ENCODE measurements at places on chromosomes 11 and 22. TPM values are rescaled to one million over a fixed set of nuclear protein-coding genes. Genes with fewer than 3 reads are reported as not detected.
A peak's percentile ranks its signal among the peaks of the same experiment; 100 is the strongest.

- DNase-seq = no peak
Measured at GRCh38 chr11:77710358-77710757, 72.8 kb upstream of the CLNS1A start.

Gene ACTN3
- total RNA-seq = not detected

Gene RIMBP3C
- total RNA-seq = 0.28 TPM

DNA sequence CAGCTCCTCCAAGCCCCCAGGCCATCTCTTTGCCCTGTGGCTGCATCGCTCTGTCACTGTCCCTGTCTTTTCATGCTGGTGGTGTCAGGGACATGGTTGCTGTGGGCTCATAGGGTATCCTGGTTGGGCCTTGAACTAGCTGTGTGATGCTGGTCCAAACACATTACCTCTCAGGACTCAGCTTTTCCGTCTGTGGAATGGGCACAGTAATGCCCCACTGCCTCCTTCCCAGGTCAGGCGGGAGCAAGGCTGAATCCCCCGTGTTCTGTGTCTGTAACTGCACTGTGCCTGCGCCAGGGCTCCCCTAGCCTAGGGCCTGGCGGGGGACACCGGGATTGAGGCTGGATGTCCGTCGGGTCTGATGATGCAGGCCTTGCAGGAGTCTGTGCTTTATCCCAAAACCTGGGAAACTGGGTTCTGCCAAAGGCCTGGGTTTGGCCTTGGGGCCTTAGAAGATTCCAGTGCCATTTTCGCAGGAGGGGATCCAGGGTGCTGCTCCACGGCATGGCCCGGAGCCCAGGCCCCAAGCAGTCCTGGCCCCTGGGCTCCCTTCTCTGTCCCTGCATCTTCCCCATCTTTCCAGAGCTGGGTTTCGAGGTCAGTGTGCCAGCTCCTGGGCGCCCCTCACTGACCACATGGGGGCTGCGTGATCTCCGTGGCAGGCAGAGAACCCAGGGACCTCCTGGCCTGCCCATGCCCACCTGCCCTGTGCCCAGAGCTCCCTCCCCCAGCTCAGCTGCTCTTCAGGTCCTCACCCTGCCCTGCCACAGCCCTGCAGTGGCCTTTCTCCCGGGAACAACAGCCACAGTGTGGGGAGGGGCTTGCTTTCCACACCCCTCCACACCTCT lies 32.7 kb upstream of the CELSR1 start:
- DNase-seq = no peak

- no peak for DNase-seq
Measured at GRCh38 chr11:91136631-91137030, 913.8 kb upstream of the CHORDC1 start.

Gene JHY
- total RNA-seq = 1.9 TPM

DNA sequence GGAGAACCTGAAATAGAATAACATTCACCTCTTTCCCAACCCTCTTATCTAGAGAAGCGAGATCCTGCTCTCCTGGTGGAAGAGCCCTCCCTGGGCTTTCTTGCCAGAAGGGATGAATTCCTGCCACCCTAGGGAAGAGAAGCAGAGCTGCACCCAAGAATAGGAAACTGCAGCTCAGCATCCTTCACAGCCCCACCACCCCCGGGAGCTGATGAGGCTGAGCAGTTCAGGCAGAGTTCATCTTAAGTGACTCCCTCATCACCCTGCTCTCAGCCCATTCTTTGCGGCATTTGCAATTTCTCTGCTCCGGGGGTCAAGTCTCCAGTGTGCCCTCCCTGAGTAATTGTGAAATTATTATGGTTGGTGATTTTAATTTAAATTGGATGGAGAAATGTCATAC lies 514.9 kb downstream of the BUD13 start:
- DNase-seq = no peak

DNA sequence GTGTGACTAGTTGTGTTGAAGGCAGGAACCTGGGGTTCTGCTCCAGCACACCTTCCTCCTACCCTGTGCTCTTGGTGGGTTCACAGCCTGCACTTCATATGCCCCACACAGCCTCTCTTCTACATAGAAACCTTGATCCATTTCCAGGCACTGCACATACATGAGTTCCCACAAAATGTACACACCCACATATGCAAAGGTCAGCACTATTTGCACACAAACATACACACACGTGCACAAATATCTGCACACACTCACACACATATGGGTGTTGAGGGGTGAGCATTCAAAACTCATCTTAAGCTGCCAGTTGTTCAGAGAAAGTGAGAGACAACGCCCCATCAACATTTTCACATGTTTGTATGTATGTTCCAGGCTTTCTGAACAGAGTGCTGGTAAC lies 201.0 kb downstream of the BARX2 start:
- DNase-seq = no peak

Gene UBQLN3
- total RNA-seq = not detected

Gene STK33
- total RNA-seq = 1.2 TPM

- no peak for DNase-seq
Measured at GRCh38 chr11:73244589-73245240, 26.6 kb downstream of the P2RY2 start.

- peak; percentile 28 for DNase-seq
Measured at GRCh38 chr22:49965091-49966040, 4.8 kb downstream of the PIM3 start.

Gene KCNQ1
- 56.8 TPM for total RNA-seq

Gene FDXACB1
- 1.9 TPM for total RNA-seq

DNA sequence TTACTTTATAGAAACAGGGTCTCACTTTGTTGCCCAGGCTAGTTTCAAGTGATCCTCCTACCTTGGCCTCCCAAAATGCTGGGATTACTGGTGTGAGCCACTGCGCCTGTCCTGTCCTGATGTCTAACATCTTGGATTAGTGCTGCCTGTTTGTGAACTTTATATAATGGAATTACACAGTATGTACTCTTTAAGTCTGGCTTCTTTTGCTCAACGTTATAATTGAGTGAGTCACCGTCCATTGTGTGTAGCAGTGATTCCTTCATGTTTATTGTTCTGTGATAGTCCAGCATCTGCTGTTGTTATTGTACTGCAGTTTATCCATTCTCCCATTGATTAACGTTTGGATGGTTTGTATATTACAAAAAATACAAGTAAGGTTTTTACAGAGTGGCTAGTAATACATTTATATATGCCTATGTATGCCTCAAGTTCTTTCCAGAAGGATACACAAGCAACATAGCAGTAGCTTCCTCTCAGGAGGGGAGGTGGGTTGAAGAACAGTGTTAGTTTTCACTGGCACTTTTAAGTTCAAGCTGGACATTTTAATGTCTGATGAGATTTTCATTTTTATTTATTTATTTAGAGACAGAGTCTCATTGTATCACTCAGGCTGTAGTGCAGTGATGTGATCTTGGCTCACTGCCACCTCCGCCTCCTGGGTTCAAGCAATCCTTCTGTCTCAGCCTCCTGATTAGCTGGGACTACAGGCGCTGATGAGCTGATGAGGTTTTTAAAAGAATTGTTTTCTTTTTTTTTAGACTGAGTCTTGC lies 25.2 kb upstream of the MICALL1 start:
- DNase-seq = no peak

DNA sequence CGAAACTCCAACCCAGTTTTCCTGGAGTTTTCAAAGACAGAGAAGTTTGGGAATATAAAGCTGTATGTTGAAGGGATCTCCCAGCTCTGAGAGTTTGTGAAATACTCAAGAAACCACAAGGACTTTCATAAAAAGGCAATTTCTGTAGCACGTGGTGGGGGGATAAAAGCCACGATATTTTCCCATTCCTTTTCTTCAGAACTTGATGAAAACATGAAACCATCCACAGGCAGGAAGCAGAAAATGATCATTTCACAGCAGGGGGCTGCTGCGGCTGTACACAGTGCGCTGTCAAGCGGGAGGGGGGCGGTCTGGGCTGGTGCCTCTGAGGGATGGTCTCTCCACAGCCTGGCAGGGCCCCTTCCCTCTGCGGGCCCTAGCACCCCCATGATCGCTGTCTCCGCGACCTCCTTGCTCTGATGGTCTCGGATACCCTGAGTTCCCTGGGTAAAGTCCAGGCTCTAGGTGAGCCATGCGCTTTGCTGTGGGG lies 423.2 kb downstream of the MN1 start:
- DNase-seq = no peak

Gene MIOX
- not detected for total RNA-seq

Gene ZNF70
- total RNA-seq = 3.7 TPM

DNA sequence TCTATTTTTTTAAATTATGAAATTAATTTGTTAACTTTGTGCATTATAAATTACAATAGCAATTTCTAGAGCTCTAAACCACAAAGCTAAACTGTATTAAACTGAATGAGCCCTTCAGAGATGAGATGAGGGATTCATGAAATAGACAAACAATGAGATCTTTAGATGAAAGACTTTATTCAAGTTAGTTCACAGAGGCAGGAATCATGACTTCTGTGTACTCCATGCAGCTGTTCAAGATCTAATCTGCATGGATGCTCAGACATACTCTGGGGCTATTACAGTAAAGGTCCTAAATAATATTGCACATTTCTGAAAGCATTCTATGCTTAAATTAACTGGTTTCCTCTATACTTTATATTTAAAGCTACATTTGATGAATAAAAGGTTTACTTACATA lies 122.7 kb downstream of the FCHSD2 start:
- no peak for DNase-seq

DNA sequence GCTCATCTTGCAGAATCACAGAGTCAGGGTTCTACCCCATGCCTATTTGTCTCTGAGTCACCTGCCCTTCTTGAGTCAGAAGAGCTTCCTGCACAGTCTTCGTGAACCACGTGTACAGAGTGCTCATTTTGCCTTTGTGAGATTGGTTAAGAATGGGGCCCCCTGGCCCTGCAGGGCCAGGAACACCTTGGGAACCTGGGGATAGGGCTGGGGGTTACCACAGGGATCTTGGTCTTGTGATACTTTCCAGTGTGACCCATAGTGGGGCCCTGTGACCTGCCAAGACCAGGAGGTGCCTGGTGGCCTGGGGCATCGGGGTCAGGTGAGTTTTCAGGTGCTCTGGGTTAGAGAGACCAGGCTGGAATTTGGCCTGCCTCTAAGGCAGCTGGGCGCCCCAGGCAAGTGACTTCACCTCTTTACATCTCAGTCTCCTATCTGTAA lies 9.4 kb downstream of the TMPRSS13 start:
- DNase-seq = no peak

- DNase-seq = no peak
Measured at GRCh38 chr11:66956689-66957290, 1.4 kb downstream of the PC start.

DNA sequence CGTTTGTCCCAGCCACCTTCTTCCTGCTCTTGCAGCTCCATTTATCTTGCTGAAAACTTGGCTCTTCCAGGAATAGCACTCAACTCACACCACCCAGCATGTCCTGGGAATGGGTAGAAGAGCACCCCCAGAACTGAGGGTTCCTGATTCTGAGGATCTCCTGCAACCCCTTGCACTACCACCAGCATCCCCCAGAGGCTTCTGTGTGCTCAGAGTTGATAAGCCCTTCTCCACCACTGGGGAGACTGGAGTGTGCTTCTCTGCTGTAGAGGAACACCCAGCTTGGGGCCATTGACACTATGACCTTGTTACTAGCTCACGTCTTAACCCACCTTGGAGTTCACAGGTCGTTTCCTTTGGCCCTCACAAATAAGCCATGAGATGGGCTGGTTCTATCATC lies 121.0 kb downstream of the GRIK4 start:
- DNase-seq = no peak

DNA sequence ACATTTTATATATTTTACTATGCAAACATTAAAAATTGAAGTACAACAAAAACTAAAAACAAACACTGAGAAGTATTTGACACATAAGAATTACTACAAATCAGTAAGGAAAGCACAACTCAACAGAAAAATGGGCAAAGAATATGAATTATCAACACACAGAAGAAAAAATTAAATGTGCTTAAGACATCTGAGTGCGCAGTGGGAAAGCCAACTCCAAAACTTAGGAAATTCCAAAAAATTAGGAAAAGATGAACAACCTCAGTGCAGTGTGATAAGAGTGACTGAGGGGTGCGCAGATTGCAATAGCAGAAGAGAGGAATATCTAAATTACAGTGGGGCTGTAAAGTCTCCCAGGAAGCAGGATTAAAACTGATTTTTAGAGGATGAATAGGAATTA lies 1.9 kb upstream of the TMEM41B start:
- no peak for DNase-seq

Gene EFCAB6
- 1.1 TPM for total RNA-seq

GRCh38 chr22:39142088-39142680 lies 10.3 kb downstream of the CBX7 start:
- DNase-seq = no peak

Gene HIC2
- 5.0 TPM for total RNA-seq

- no peak for DNase-seq
Measured at GRCh38 chr22:22080270-22080669, 97.7 kb upstream of the TOP3B start.

Gene OLFML1
- 2.6 TPM for total RNA-seq

GRCh38 chr11:35347173-35347878 lies 72.0 kb downstream of the SLC1A2 start:
- no peak for DNase-seq

DNA sequence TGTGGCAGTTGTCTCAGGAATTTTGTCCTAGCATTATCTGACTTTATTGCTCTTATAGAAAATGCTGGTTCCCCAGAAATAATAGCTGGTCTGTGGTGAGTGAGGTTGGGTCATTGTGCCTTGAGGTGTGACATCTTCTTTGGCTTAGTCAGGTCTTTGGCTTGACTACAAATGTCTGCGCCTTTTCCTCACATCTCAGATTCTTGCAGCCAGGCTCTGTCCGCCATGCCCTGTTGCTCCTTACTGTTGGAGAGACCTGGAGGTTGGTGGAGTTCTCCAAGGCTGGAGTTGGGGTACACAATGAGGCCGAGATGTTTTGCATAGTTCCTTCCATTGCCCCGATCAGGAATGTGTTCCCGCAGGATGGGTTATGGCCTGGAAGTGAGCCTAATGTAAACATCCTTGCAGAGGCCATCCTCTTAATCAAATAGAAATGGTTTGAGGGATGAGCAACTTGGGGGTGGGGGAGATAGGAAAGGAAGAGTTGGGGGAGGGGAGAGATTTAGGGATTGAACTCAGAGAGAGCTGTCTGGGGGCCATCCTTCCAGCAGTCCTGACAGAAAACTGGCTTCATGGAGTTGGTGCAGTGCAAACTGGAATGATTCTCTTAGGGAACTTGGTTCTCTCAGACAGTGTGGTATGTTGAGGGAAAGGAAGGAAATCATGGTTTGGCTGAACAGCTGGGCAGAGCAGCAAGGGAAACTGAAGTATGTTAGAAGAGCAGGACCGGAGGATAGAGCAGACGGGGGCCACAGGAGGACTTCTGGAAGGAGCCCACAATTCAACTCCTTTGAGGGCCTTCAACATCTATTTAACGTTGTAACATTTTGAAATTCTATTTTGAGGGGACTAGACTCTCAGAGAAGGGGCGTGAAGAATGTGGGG lies 49.9 kb downstream of the ZBTB16 start:
- no peak for DNase-seq

Gene NTM
- total RNA-seq = 1.0 TPM

Gene BRSK2
- 0.79 TPM for total RNA-seq

DNA sequence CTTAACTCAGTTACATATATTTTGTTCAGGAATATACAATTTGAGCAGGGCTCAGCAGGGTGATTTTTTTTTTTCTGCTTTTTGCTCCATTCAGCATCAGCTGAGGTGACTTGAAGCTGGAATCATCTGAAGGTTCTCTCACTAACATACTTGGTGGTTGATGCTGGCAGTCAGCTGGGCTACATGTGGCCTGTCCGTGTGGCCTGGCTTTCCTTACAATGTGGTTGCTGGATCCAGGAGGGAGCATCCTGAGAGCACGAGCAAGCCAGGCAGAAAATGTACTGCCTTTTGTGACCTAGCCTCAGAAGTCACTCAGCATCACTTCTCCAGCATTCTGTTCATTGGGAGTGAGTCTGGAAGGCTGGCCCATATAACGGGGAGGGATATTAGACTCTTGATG lies 151.6 kb upstream of the E2F8 start:
- DNase-seq = no peak

Gene ANO3
- 0.09 TPM for total RNA-seq

Gene PIH1D2
- 0.92 TPM for total RNA-seq

Measured in left colon (tissue), 2 donors.